KBM-7 (cell line): ENCODE measurements at places on chromosomes 3 and 15.

GRCh38 chr3:37897763-37898162 lies 36.1 kb downstream of the CTDSPL start:
- no peak for DNase-seq

DNA sequence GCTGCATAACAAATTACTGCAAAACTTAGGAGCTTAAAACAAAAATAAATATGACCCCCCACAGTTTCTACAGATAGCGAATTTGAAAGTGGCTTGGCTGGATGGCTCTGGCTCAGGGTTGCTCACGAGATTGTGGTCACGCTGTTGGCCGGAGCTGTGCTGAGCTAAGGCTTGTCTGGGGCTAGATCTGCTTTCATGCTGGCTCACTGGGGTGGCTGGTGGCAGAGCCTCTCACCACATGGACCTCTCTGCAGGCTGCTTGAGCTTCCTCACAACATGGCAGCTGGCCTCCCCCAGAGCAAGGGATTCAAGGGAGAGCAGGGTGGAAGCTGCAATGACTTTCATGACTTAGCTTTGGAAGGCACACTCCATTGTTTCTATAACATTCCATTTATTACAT lies 354.1 kb downstream of the SHQ1 start:
- no peak for DNase-seq

GRCh38 chr3:141538568-141539240 lies 51.9 kb downstream of the RASA2 start:
- DNase-seq = no peak

DNA sequence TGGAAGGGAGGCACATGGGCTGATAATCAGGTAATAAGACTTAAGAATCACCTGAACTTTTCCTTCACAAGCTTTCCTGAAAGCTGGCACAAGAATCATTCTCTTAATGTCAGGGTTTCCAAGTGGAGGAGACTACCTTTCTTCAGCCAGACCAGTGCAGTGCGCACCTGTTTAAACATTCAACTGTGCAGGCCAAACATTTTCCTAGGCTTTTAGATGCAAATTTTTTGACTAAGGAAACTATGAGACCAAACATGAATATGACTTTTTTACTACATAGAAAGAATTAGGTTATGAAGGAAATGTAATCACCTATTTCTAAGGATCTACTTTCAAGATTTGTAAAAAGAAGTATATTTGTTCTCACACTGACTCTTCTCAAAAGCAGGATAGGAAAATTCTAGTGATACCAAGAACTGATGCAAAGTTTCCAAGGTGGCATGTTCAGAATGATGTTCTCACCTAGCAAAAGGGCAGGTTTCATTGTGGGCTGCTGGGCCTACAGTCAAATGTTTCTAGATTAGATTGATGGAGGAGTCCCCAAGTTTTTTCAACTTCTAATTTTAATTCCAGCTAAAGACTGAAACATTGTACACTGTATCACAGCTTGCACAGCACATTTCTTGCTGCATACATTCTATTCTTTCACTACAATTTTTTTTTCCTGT lies 339.1 kb downstream of the TIGIT start:
- DNase-seq = no peak

- DNase-seq = no peak
Measured at GRCh38 chr3:8205881-8206280, 295.7 kb upstream of the LMCD1 start.

DNA sequence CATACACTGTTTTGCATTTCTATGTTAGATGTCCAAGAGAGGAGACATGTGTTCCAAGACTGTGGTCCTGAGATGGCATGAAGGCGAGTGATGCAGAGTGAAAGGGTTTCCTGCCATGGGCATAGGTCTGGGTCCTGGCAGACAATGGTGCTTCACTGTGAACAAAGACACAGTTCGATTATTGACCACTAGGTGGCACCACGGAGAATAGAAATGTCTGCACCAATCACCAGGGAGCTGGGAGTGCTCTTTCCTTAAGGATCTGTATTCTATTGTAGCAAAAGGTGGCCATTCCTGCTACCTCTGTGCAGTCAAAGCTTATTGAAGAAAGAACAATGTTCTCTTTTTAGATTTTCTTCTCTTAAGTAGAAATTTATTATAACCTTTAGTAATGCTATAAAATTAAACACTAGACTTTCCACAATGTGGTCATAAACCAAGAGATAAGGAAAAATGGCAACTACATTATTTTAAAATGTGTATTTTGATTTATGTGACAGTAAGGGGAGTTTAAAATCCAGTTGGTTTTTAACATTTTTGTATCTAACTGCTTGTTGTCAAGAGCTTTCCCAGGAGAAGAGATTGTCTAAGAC lies 88.7 kb downstream of the GABRG3 start:
- DNase-seq = peak; percentile 70

- DNase-seq = no peak
Measured at GRCh38 chr3:175713268-175713667, 854.1 kb downstream of the NAALADL2 start.

GRCh38 chr3:94946683-94947082 lies 883.8 kb downstream of the NSUN3 start:
- no peak for DNase-seq

DNA sequence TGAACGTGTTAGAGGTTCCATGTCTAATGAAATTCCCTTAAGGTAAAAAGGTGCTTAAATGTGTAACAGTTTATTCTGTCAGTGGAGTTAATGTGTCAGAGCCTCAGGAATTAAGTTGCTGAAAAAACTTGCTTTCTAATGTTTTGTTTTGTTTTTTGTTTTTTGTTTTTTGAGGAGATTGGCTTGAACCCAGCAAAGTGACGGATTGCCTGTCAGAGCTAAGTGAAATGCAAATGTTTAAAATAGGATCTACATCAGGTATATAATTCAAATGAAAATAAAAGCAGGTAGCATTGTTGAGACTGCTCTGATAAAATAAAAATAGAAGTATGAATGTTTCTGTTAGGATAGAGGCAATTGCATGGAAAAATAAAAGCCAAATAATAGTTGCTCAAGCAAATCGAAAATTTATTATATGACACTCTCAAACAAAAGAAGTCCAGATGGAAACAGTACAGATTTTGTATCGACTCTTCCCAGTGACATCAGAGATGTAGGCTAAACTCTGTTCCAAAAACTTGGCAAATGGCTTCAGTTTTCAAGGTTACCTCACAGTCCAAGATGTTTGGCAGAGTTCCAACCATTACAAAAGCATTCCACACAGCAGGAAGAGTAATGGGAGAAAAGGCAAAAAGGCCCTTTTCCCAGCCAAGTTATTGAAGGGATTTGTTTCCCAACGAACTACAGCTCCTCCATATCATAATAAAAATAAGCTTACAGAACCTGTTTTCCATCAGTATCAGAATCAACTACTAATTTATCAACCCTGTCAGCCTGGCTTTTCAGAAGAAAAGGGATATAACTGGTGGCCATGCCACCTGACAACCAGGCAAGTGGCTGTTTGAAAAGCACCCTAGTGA lies 291.0 kb downstream of the TBL1XR1 start:
- DNase-seq = no peak

DNA sequence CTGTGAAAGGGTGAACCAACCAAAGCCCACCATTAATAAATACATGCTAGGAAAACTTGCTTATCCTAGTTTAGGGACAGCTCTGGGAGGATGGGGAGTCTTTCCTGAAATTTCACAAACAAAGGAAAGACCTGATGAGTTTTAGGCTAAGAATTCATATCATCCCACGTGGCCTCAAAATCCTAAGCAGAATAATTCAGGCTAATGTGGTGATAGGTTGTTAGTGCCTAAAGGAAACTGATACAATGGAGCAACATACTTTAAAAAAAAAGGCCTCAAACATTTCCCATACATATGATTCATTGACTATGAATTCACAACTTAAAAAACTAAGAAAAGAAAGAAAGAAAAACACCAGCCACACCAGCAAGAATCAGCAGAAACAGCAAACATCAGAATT lies 126.9 kb upstream of the CNTN4 start:
- no peak for DNase-seq

- no peak for DNase-seq
Measured at GRCh38 chr15:32899126-32899596, 181.4 kb downstream of the GREM1 start.

- no peak for DNase-seq
Measured at GRCh38 chr3:196197524-196197923, 13.7 kb downstream of the ZDHHC19 start.

GRCh38 chr3:27454914-27455313 lies 29.3 kb downstream of the SLC4A7 start:
- DNase-seq = no peak

DNA sequence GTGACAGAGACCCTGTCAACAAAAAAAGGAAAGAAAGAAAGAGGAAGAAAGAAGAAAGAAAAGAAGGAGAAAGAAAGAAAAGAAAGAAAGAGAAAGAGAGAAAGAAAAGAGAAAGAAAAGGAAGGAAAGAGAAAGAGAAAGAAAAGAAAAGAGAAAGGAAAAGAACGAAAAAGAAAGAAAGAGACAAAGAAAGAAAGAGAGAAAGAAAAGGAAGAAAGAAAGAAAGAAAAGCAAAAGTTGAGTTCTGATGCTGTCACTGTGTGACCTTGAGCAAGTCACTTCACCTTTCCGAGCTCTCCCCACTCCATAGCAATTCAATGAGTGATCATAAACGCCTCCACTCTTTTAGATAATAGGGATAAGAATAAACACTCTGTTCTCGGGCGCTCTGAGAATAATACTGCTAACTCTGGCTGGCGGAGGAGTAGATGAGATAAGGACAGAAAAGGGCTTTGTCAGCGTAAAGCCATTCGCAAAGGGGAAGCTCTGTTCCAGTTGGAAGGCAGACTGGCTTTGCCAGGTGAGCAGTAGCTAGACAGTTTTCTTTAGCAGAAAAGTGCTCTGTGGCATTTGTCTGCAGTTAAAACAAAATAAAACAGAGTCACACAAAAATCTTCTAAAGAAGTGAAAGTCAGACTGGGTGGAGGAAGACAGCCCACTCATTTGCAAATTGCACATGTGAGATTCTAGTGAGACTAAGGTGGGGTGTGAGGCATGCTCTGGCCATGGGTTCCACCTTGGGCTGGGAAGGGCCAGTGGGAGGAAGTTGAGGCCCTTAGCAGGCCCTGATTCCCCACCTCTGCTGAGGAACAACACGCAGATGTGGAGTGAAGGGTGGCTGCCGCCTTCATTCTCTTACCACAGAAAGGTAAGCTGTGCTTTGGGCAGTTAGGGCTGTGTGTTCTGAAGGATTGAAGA lies 9.6 kb upstream of the FLNB start:
- DNase-seq = peak; percentile 51

- DNase-seq = no peak
Measured at GRCh38 chr15:79455361-79455760, 23.2 kb downstream of the MINAR1 start.

DNA sequence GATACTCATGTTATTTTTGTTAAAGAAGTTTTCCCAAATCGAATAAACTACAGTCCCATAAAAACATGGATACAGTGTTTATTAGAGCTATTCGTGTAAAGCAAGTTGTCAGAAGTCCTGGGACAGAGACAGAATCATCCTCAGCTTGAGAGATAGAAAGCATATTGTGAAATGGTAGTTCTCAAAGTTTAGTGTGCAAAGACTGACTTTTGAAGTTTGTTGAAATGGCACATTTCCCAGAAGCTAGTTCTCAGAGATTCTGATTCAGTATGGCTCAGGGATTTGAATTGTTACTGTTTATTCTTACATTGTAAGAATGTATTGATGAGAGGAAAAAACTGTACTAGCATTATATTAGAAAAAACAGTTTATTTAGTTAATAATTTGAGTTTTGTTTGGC lies 22.1 kb downstream of the GABRR3 start:
- no peak for DNase-seq
